ENCODE measurements at places on chromosomes 4 and X. TPM values are rescaled to one million over a fixed set of nuclear protein-coding genes. Genes with fewer than 3 reads are reported as not detected.

DNA sequence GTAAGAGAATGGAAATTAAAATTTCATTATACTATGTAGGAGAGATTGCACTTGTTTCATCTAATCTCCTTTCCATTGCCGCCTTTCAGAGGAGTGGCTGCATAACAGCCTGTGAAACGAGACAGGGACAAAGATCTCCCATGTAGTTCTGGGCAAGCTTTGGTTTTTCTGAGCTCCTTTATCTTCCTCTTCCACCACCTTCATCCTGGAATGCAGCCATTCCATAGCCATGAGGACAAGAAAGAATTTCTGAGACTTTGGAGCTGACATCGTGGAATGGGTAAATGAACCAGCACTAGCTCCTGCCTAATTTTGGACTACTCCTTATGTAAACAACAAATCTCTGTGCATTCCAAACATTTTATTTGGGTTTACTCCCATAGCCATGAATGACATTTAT, 1587.3 kb upstream of the TENM3 start:
- no peak for DNase-seq

- DNase-seq = no peak
Measured at GRCh38 chr4:48641401-48641800, 138.7 kb downstream of the FRYL start.

DNA sequence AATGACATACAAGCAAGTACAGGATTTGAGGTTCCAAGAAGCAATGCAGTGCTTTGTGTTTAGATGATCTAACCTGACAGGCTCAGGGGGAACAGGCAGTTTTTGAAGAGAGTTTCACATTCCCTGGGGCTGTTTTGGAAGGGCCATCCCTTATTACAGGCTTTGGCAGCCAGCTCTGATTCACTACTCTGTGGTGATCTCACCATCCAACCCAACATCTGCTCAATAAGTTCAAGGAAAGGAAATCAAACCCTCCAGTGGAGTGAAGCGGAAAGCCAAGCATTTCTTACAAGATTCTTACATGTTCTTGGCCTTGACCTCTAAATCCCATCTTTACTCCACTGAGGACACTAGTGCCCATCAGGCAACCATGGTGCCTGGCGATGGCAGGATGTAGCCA, 7.5 kb downstream of the IDS start:
- DNase-seq = no peak

- no peak for DNase-seq
Measured at GRCh38 chrX:49308604-49309269, 5.3 kb downstream of the GAGE10 start.

GRCh38 chr4:101081695-101082369, 265.5 kb downstream of the PPP3CA start:
- DNase-seq = no peak

DNA sequence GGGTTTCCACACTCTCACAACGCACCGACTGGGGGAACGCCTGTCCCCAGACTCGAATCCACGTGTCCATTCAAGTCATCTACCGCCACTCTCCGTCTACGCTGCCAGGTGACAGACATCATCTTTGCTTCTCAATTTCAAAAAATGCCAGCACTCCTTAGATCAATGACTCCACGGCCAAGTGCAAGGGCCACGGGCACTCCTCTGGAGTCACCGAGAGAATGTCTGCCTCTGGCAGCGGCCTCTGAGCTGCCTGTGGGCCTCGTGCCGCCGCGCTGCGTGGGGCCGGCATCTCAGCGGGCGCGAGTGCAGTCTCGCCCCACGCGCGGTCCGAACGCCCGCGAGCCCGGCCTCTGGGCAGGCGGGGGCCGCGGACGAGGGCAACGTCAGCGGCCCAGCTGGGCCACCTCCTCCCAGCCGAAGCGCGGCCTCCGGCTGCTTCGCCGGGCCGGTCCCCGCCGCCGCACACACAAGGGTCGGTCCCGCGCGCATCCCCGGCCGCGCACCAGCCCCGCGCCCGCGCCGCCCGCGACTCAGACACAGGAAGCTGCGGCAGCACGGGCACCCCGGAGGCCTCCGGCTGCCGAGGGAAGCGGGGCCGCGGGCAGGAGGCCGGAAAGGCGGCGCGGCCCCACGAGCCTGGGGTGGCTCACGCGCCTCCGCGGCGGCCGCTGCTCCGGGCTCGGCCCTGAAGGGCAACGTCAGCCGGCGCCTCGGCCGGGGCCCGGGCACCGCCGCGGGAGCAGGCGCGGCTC, 450 bp downstream of the ACSL1 start:
- DNase-seq = no peak

DNA sequence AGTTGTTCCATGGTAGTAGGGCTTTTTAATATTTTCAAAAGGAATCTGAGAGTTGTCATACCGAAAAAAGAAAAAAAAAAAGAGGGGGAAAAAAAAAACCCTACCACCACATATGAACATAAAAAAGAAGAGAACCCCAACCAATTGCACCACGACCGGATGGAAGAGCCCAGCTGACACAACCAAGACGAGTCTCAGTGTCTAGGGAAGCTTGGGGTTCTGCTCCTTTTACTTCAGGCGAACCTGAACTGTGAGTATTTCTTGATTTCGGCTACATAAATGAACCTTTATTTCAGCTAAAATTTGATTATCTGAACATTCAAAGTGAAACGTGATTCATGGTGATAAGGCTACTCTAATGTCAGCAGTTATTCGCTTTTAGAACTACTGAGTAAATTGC, at the start of gene GPR34:
Gene GPR34, plus strand, starts transcription at position 139 of the 400 bp plus-strand sequence. CDS start 6,661 bp downstream, outside the sequence.
- no peak for DNase-seq

- DNase-seq = no peak
Measured at GRCh38 chrX:129493643-129494042, 29.6 kb downstream of the SMARCA1 start.

DNA sequence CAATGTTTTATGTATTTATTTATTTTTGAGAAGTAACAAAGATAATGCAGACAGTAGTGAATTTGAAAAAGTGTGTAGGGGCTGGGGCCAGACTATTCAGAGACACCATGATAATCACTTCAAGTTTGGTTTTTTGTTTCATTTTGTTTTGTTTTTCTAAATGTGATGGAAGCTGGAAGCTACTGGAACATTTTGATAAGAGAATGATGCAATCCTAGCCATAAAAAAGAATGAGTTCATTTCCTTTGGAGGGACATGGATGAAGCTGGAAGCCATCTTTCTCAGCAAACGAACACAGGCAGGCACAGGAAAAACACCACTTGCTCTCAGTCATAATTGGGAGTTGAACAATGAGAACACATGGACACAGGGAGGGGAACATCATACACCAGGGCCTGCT, 706.6 kb upstream of the EPHA5 start:
- no peak for DNase-seq

- no peak for DNase-seq
Measured at GRCh38 chrX:97563531-97564133, 679.9 kb downstream of the RPA4 start.

- no peak for DNase-seq
Measured at GRCh38 chr4:152581536-152582160, 45.8 kb upstream of the FBXW7 start.

GRCh38 chr4:19992471-19993093, 259.1 kb upstream of the SLIT2 start:
- no peak for DNase-seq

DNA sequence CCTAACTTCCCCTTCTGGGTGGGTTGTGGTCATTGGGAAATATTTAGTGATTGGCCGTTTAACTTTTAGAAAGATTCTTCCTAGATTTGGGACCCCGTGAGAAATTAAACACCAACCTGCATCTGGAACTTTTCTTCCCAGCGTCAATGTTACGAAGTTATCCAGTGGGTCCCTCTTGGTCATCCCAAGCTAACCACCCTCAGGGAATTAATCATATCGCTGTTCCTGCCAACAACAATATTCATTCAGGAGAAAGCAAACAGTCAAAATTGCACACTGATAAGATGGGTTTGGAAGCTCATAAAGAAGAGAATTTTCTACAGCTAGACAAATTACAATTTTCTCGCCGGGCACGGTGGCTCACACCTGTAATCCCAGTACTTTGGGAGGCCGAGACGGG, 121.2 kb upstream of the STX18 start:
- no peak for DNase-seq

DNA sequence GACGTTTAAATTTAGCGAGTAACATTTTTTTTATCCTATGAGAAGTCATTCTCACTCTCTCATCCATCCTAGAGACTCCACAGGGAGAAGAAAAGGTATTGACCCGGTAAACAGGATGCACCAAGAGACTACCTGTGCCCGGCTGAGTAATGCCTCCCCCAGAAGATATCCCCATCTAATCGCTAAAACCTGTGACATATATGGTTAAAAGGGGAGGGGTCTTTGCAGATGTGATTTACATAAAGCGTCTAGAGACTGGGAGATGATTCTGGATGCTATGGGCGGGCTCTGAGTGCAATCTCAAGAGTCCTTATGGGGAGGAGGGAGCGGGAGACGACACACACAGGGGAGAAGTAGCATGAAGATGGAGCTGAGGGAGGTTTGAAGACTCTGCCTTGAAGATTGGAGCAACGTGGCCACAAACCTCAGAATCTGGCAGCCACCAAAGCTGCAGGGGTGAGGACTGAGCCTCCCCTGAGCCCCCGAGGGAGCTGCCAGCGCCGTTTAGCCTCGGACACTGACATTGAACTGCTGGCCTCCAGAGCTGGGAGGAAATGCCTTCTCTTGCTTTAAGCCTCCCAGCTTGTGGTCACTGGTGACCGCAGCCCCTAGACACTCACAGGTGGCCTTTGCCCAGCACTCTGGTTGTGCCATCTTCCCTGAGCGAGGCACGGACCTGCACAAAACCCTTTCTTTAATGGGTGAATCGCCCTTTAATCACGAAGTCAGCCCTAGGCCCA, 11.2 kb downstream of the ABLIM2 start:
- DNase-seq = peak; percentile 30

DNA sequence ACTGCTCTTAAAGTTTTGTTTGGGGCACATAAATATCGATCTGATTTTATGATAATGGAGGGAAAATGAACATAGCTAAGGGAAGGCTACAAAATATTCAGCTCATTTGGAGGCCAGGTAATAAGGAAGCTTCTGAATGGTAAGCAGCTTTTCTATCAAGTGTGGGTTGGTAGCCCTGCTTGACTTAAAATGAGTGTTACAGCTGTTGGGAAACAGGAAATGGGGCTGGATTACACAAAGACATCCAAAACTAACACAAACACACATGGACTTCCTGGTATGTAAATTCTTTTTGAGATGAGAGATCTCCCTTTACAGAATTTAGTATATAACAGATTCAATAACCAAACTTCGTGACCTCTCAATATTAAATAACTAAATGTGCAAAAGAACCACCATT, 58.0 kb downstream of the FGF16 start:
- DNase-seq = no peak

DNA sequence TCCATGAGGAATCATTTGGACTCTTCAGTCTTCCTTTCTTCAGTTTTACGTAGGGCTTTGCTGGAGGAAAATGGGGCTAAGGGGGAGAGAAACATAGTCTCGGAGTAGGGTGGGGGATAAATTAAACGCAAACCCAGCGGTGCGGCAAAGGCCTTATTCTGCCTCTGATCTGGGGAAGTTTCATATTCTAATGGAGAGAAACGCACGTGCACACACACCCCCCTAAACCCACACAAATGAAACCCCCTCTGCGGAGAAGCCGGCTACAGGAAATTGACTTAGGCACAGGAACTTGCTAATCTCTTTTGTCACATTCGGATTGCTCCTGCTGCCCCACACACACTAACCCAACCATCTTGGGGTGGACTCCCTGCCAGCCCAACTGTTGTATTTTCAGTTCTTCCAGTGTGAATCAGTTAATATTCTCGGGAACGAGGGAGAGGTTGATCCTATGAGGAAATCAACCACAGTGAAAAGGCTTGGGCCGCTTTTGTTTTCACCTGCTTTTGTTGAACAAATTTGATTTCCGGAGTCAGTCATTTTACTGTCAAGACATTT, at the start of gene RHOH:
Gene RHOH, plus strand, starts transcription at position 308 of the 558 bp plus-strand sequence. CDS start 46,356 bp downstream, outside the sequence.
- DNase-seq = peak; percentile 67

- no peak for DNase-seq
Measured at GRCh38 chr4:19314116-19314515, 937.6 kb upstream of the SLIT2 start.

GRCh38 chrX:3550160-3550751, 163.2 kb downstream of the PRKX start:
- DNase-seq = no peak

GRCh38 chrX:99722094-99722493, 688.0 kb downstream of the PCDH19 start:
- DNase-seq = no peak

DNA sequence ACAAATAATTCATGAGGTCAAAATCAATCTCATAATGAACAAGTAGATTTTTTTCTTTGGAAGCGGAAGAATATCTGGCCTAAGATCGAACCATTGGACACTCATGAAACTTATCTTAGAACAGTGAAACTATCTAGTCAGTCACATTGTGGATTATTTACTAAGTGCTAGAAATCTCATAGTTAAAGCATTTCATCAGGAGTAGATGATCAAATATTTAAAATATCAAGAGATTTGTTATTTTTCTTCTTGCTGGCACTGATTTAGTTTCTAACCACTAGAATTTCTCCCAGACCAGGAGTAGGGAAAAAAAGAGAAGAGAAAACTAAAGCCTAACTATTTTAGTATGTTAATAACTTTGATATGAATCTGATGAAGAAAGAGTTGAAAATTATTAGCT, 105.5 kb downstream of the SHROOM3 start:
- no peak for DNase-seq

CLDN22 gene
- not detected for total RNA-seq

APLN gene
- 16.8 TPM for total RNA-seq

SLBP gene
- 13.7 TPM for total RNA-seq

TRMT44 gene
- 9.2 TPM for total RNA-seq

SPIN4 gene
- total RNA-seq = 1.1 TPM

APBB2 gene
- total RNA-seq = 23.8 TPM

CCSER1 gene
- total RNA-seq = 12.9 TPM
